ENCODE measurements at places on chromosomes 13 and 19. TPM values are rescaled to one million over a fixed set of nuclear protein-coding genes. Genes with fewer than 3 reads are reported as not detected.

LILRB3 gene
- not detected for total RNA-seq

NUFIP1 gene
- total RNA-seq, result 2.3 TPM

ATXN8OS gene
- not detected for total RNA-seq

RFXAP gene
- 2.1 TPM for total RNA-seq

PLK5 gene
- total RNA-seq, result not detected

SERP2 gene
- total RNA-seq, result 0.45 TPM

Measured in endothelial cell of coronary artery (primary cell).